ENCODE measurements at places on chromosomes 5 and 9.

DNA sequence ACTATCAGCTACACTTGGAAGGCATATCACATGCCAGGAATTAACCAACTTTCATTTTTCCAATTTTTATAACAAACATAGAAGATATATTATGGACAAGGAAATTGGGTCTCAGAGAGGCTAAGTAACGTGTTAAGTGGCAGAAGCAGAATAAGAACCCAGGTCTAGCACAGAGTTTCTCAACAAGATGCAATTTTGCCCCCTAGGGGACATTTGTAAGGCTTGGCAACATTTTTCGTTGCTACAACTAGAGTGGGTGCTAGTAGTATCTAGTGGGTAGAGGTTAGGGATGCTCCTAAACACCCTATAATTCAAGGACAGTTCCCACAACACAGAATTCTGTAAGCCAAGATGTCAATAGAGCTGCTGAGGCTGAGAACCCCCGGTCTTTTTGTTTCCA lies 180.6 kb downstream of the SNCAIP start:
- no peak for DNase-seq

GRCh38 chr9:78261403-78262001 lies 25.6 kb downstream of the CEP78 start:
- no peak for DNase-seq

DNA sequence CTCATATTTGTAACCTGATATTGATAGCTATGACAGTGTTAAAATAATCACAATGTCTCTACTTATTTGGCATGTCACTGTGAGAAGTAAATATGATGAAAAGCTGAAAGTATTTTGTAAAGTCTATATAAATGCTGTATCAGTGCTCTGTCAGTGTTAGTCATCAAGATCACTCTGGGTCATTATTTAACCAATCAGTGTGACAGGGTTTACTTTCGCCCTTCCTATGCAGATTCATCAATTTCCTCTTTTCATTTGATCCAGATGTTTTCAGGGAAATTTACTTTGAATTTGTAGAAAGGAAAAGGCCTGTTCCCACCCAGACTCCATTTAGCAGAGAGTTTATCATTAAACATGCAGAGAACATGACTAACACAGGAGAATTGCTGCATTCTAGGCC lies 9.9 kb upstream of the PCSK5 start:
- DNase-seq = no peak

GRCh38 chr9:9817176-9817575 lies 795.6 kb downstream of the PTPRD start:
- DNase-seq = no peak

GRCh38 chr5:139645430-139645871 lies 2.7 kb upstream of the CXXC5 start:
- no peak for DNase-seq

All from stimulated activated CD4-positive, alpha-beta T cell treated with anti-CD3 and anti-CD28 coated beads, Interleukin-1b, Interleukin-23, amount 100 ng/mL, for 1 hour (primary cell).